ENCODE measurements at places on chromosomes 5 and 9.

- DNase-seq, result peak; percentile 42
Observed at GRCh38 chr5:127290019-127290945, at the start of gene MEGF10. MEGF10 (plus strand) TSS chr5:127290796; CDS start chr5:127331309, 40,513 bp downstream.

DNA sequence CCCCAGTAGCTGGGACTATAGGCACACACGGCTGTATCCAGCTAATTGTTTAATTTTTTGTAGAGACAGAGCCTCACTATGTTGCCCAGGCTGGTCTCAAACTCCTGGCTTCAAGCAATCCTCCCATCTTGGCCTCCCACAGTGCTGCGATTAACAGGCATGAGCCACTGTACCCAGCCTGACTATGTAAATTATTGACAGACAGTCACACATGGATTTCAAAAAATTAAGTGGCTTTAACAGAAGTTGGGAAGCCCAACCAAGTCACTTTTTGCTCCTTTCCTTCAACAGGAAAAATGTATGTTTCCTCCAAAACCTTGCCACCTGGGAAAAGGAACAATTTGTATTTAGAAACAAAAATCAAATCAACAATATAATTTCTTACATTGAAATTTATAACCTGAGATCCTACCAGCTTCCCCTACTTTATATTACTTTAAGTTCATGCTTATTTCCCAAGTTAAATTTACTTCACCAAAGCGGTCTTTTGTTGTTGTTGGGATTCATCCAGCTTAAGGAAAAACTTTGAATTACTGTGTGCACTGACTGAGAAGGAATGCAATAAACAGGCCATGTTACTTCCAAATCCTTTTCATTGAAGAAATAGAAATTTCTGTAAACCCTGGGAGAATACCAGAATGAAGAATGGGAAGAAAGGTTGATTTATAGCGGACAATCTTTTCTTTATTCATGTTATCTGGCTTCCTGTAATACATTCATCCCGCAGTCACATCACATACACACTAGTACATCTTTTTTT, 8.6 kb downstream of the PCA3 start:
- DNase-seq, result no peak

DNA sequence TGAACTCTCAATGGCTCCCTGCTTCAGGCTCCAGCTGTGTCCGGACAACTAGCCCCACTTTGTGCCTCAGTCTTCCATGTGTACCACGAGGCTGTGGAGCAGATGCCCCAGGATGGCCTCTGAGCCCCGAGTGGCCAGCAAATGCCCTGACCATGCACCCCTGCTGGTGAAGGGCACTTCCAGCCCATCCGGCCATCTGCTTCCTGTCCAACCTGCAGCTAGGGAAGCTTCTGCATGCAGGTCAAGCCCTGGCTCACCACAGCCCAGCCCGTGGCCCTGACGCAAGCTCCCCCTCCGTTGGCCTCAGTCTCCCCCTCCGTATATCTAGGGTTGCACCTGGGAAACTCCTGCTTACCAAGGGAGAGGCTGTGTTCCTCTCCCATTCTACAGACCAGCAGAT, 4.8 kb downstream of the NINJ1 start:
- DNase-seq, result no peak

GRCh38 chr5:133552925-133553525, 59.3 kb downstream of the FSTL4 start:
- peak; percentile 48 for DNase-seq

GRCh38 chr5:115588640-115589039, 13.6 kb downstream of the TICAM2 start:
- DNase-seq, result no peak
